Keratinocyte (primary cell): ENCODE measurements at places on chromosomes 5 and 9. TPM values are rescaled to one million over a fixed set of nuclear protein-coding genes. Genes with fewer than 3 reads are reported as not detected.
A peak's percentile ranks its signal among the peaks of the same experiment; 100 is the strongest.

The ZMAT2 gene
- polyA plus RNA-seq = 47.1 to 75.0 TPM (median 49.2 TPM) in 3 replicates

DNA sequence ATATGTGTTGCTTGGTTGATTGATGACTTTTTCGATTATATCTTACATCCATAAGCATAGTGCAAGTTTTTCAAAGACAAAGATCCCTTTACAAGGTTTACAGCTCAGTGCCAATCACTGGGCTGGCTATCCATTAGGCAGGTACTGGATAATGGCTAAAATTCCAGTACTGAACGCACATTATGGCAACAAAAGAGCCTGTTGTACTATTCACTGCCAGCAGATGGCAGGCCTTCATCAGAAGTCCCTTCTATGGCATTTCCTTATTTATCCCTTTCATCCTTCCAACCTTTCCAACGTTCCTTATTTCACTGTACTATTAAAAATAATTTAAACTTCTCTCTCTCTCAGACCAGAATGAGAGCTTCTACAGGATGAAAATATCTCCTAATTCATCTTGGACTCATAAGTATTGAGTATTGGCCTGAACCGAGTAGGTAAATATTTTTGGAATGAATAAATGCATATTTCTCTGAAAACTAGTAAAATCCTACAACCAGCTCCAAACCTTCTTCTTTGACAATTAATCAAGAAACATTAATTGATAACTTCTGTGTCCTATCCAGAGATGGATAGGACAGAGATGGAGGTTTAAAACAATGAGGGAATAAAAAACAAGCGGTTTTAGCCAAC, 6.7 kb upstream of the WNT8A start:
- H3K4me3 ChIP-seq = no peak overlapping the region
- no peaks in the 10 kb centered on the region for H3K36me3 ChIP-seq
- H3K4me1 ChIP-seq = no peaks in the 10 kb centered on the region
- no peaks in the 10 kb centered on the region for H3K27me3 ChIP-seq

- H3K27me3 ChIP-seq = no peaks in the 10 kb centered on the region
- H3K36me3 ChIP-seq = no peaks in the 10 kb centered on the region
- no peak overlapping the region for H3K4me3 ChIP-seq
- H3K27ac ChIP-seq = no peak overlapping the region
- no peaks in the 10 kb centered on the region for H3K4me1 ChIP-seq
Observed at GRCh38 chr5:19902316-19902934, 85.6 kb downstream of the CDH18 start.

The C9orf152 gene
- 0.01 TPM in 1 of 3 replicates, not detected in the others for polyA plus RNA-seq

DNA sequence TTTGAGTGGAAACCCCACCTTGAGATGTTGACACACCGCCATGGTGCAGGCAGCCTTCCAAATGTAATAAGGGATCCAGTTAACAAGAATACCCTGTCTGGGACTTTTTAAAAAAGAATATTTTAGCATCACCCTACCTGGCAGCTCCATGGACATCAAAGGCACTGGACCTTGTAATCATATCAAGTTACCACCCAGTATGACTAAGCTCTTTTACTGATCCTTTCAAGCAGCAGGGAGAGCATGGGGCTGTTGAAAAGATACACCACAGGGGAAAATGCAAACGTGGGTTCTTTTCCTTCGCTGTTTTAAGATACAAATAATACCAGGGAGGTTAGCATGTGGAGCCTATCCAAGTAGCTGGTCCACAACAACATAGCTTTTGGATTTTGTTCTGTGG, 211.2 kb downstream of the SAXO1 start:
- H3K27ac ChIP-seq = no peak overlapping the region
- no peak overlapping the region for H3K4me3 ChIP-seq
- H3K27me3 ChIP-seq = no peaks in the 10 kb centered on the region
- DNase-seq = no peak
- H3K36me3 ChIP-seq = no peaks in the 10 kb centered on the region
- H3K4me1 ChIP-seq = no peaks in the 10 kb centered on the region

GRCh38 chr5:154861946-154862345, 3.5 kb downstream of the CNOT8 start:
- peaks cover 20% of the 10 kb centered on the region for H3K36me3 ChIP-seq
- H3K4me1 ChIP-seq = peaks cover 16% of the 10 kb centered on the region
- no peak overlapping the region for H3K4me3 ChIP-seq
- no peaks in the 10 kb centered on the region for H3K27me3 ChIP-seq

The SLF1 gene
- 2.9 to 7.0 TPM (median 3.5 TPM) in 3 replicates for polyA plus RNA-seq

- peaks cover 18% of the 10 kb centered on the region for H3K4me1 ChIP-seq
- DNase-seq = no peak
- peak overlapping the region; percentile 58 for H3K4me3 ChIP-seq
- H3K27me3 ChIP-seq = peaks cover 20% of the 10 kb centered on the region
Observed at GRCh38 chr9:124776618-124776953, 347 bp upstream of the OLFML2A start.

DNA sequence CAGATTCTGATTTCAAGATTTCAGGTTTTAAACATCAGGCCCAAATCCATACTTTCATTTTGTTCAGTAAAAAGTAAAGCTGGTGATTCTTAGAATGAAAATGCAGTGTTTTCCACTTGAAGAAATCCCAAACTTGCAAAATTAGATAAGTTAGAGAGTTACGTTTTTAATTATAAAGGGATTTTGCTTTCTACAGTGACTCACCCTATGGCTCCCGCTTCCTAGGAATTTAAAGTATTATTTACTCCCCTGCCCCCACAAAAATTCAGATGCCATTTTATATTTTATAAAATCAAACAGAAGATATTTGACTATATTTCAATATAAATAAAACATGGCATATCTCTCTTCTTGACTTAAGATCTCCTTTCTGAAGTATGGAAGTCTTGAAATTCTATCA, 402.9 kb downstream of the ZSWIM6 start:
- H3K36me3 ChIP-seq = no peaks in the 10 kb centered on the region
- DNase-seq = no peak
- H3K4me1 ChIP-seq = no peaks in the 10 kb centered on the region
- H3K27ac ChIP-seq = no peak overlapping the region
- peaks cover 3% of the 10 kb centered on the region for H3K27me3 ChIP-seq

The AMBP gene
- not detected in 3 replicates for polyA plus RNA-seq

DNA sequence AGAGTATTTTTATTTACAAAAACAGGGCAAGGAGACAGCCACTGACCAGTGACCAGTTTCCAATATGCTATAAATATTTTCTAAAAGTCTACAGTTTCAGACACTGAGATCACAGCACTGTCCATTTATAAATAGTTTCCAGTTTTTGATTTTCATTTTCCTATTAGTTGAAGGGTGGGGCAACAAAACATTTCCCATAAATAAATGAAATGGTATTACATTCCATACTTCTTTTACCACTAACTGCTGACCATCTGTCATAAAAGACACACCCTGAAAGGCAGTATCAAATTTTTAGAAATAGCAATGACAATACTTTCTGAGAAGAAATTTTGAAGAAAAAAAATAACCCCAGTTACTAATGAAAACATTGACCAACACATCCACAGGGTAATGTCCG, 126.7 kb downstream of the ARSB start:
- no peak overlapping the region for H3K4me3 ChIP-seq
- no peaks in the 10 kb centered on the region for H3K4me1 ChIP-seq
- no peaks in the 10 kb centered on the region for H3K36me3 ChIP-seq
- no peak for DNase-seq
- no peak overlapping the region for H3K27ac ChIP-seq

The THBS4 gene
- polyA plus RNA-seq = 0.27 to 0.47 TPM (median 0.46 TPM) in 3 replicates

DNA sequence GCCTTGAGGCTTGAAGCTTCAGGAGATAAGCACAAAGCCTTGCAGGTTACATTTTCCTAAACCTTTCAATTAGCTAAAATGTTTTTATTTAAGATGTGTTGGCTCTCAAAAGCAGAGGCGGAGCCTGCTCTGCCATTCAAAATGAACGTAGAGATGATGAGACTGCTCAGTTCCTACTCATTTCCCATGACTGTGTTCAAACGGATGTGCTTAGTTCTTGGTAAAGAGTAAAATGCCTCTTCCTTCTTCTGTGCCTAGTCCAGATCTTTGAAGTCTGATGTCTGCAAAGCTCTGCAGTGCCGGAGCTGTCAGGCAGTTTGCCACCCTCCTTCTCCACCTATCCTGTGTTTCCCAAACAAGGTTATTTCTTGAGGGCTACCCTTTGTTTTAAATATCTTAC, 46.3 kb upstream of the ADAMTSL1 start:
- no peaks in the 10 kb centered on the region for H3K4me1 ChIP-seq
- no peaks in the 10 kb centered on the region for H3K36me3 ChIP-seq
- no peaks in the 10 kb centered on the region for H3K27me3 ChIP-seq
- H3K27ac ChIP-seq = no peak overlapping the region
- H3K4me3 ChIP-seq = no peak overlapping the region

- no peaks in the 10 kb centered on the region for H3K27me3 ChIP-seq
- H3K4me1 ChIP-seq = no peaks in the 10 kb centered on the region
- H3K4me3 ChIP-seq = no peak overlapping the region
- no peak overlapping the region for H3K27ac ChIP-seq
Observed at GRCh38 chr9:15386465-15386864, 36.2 kb upstream of the SNAPC3 start.

DNA sequence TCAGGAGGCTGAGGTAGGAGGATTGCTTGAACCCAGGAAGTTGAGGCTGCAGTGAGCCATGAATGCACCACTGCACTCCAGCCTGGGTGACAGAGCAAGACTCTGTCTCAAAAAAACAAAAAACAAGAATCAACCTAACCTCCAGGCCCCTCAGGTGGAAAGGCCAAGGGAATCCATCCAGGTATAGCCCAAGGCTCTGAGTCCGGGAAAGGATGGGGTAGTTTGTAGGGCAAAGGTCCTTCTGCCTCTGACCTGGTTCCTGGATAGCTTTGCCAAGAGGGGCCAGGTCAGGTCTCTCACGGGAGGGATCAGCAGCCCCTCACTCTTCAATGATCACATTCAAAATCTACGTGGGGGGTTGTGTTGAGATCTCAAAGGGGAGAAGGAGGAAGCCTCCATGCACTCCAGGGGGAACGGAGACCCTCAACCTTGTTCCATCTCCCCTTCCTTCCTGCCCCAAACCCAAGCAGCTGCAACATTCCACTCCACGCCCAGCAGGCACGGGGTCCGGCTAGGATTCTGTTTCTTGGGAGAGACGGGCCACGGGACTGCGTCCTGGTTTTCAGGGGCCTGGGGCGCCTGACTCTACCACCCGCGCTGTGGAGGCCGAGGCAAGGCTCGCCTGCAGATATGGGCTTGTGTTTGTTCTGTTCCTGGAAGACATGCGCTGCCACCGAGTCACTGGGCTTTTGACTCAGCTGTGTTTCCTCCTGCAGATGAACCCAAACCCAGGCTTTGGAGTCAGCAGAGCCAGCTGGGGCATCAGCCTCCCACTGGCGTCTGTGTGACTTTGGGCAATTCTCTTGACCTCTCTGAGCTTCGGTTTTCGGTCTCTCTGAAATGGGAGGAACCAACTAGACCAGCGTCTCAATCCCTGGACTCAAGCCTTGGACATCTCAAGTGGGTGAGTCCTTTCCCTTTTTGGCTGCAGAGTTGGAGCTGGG, 35.5 kb downstream of the PLPP7 start:
- no peak overlapping the region for H3K27ac ChIP-seq
- DNase-seq = no peak
- no peaks in the 10 kb centered on the region for H3K4me1 ChIP-seq
- H3K36me3 ChIP-seq = no peaks in the 10 kb centered on the region
- H3K4me3 ChIP-seq = no peak overlapping the region

The ECSCR gene
- not detected in 3 replicates for polyA plus RNA-seq

- no peaks in the 10 kb centered on the region for H3K36me3 ChIP-seq
- H3K27me3 ChIP-seq = no peaks in the 10 kb centered on the region
- no peak overlapping the region for H3K27ac ChIP-seq
- DNase-seq = no peak
- H3K4me1 ChIP-seq = no peaks in the 10 kb centered on the region
Observed at GRCh38 chr9:107174441-107174840, 108.6 kb upstream of the RAD23B start.

- H3K4me3 ChIP-seq = no peak overlapping the region
- no peak for DNase-seq
- no peaks in the 10 kb centered on the region for H3K36me3 ChIP-seq
- H3K27me3 ChIP-seq = no peaks in the 10 kb centered on the region
Observed at GRCh38 chr5:76576996-76577395, 46.2 kb downstream of the F2RL2 start.

DNA sequence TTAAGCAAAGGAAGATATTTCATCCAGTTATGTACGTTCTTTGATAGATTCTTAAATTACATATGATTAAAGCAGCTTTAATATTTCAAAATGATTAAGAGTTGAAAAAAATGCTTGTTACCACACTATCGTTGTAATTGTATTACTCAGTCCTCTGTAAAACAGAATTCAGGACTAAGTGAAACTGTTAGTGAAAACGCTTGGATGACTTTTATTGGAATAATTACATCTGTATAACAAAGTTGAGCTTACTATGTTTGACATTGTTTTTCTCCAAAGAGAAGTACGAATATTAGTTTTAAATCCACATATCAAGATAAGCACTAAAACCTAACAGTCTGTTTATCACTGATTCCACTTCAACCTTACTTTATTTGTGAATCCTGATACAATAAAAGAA, 8.7 kb upstream of the NADK2 start:
- no peaks in the 10 kb centered on the region for H3K27me3 ChIP-seq
- no peaks in the 10 kb centered on the region for H3K36me3 ChIP-seq
- no peak overlapping the region for H3K27ac ChIP-seq
